Heart left ventricle (tissue), 16 donors: ENCODE measurements at places on chromosomes 4 and X. TPM values are rescaled to one million over a fixed set of nuclear protein-coding genes. Genes with fewer than 3 reads are reported as not detected.
A peak's percentile ranks its signal among the peaks of the same experiment; 100 is the strongest.

- DNase-seq, result no peak
Observed at GRCh38 chr4:86857341-86858052, 8.3 kb upstream of the SLC10A6 start.

- DNase-seq, result peak; percentile 51
Observed at GRCh38 chrX:17860811-17861488, at the start of gene RAI2. Gene RAI2, minus strand, starts transcription at chrX:17861298. Its CDS starts 59,288 bp downstream, at chrX:17802010.

- no peak for DNase-seq
Observed at GRCh38 chrX:86154553-86154952, 6.3 kb downstream of the DACH2 start.

- DNase-seq, result no peak
Observed at GRCh38 chr4:98950925-98951324, 22.0 kb upstream of the EIF4E start.

DNA sequence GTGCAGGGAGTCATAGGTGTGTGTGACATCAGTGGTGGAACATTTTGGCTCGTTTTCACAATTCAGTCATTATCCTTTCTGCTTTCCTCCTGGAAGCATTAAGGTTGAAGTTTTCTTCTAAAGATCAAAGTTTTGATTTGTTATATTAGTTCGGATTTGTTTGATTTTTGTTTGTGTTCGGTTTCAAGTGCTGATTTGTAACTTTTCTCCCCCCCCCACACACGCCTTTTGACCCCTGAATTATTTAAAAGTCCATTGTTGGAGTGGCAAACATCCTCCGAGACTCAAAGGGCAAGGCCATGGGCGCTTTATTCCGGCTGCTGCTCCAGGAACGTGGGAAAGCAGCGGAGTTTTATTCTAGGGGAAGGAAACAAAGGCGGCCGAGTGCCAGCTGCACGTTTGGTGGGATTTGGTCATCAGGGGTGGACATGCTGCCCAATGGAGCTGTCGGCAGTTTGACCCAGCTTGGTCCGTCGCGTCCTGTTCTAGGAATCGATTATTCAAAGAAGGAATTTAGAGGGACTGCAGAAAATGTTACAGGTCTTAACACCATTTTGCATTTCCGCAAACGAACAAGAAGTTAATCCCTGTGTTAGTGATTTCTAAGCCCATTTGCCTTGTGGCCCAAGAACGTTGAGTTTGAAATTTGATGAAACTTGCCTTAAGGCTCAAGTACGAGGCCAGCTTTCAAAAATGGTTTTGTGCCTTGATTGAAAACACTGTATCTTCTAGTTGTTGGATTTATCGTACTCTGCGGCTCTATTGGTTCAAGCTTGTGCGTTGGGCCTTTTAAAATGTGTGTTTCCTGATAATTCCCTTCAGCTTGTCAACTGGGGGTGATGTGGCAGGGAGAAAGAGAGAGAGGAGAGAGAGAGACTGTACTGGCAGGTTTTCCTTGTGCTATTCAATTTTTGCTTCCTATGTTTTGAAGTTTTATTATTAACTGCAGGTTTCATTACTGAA is 565 bp upstream of the ZNF41 start:
- peak; percentile 28 for DNase-seq

DNA sequence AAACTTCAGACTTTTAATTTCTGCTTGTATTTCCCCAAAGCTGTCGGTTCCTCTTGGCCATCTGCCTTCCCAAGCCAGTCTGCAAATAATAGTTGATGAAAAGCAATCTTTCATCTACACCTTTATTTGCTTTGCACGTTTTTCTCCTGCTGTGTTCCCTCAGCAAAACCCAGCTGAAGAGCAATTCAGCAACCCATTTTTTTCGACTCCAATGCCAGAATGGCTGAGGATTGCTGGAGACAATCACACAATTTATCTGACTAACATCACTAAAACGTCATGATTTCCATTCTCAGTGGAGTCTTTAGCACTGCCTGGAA is 94.3 kb downstream of the GPRIN3 start:
- no peak for DNase-seq

- DNase-seq, result no peak
Observed at GRCh38 chr4:20684852-20685763, 15.2 kb upstream of the PACRGL start.

- DNase-seq, result no peak
Observed at GRCh38 chrX:149949743-149950436, 11.6 kb upstream of the EOLA2 start.

GRCh38 chr4:7295911-7296660 is 103.7 kb downstream of the SORCS2 start:
- peak; percentile 42 for DNase-seq

DNA sequence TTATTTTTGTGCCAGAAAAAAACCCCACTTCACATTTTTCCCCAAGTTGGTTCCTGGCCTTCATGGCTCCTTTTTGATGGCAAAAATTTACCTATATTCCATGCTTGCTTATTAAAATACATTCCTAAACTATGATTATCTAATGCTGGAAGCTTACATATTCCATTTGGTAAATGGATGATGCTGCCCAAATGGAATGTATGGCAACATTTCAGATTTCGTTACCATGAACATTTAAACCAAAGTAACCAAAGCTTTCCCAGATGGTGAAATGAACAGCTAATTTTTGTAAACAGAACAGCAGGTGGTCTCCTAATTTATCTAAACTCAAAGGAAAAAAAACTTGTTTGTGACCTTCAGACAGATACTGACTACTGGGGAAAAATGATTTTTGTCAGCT is 110.8 kb upstream of the TEX13A start:
- DNase-seq, result no peak

GRCh38 chrX:13276991-13277390 is 42.9 kb downstream of the ATXN3L start:
- no peak for DNase-seq

DNA sequence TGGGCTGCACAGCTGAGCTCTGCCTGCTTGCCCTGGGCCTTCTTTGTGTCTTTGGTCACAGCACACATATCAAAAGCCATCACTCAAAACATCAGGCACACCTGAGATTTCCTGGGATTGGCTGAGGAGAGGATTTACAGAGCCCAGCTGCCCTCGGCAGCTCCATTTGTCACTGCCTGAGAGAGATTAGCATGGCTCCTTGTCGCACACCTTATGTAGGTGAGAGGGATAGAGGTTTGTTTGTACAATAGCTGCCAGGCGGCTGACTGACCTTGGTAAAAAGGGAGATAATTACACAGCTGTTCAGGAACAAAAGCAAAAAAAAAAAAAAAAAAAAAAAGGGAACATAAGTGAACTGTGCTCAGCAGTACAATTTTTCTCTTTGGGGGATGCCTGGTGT is 63.2 kb downstream of the MGST2 start:
- no peak for DNase-seq

GRCh38 chr4:96326846-96327245 is 487.0 kb downstream of the PDHA2 start:
- DNase-seq, result no peak

Gene MTCP1
- total RNA-seq, result 44.8 TPM

Gene AR
- 30.0 TPM for total RNA-seq

Gene KCND1
- 1.5 TPM for total RNA-seq

Gene CT45A10
- not detected for total RNA-seq

Gene FHIP1A
- 15.2 TPM for total RNA-seq

Gene SSX4
- total RNA-seq, result not detected

Gene EXOC1L
- not detected for total RNA-seq

Gene IBSP
- 0.19 TPM for total RNA-seq

Gene PIR
- total RNA-seq, result 6.9 TPM
